ENCODE measurements at places on chromosomes 7 and 10.

- DNase-seq = no peak
Observed at GRCh38 chr7:100588438-100588837, 2.3 kb downstream of the FBXO24 start.

DNA sequence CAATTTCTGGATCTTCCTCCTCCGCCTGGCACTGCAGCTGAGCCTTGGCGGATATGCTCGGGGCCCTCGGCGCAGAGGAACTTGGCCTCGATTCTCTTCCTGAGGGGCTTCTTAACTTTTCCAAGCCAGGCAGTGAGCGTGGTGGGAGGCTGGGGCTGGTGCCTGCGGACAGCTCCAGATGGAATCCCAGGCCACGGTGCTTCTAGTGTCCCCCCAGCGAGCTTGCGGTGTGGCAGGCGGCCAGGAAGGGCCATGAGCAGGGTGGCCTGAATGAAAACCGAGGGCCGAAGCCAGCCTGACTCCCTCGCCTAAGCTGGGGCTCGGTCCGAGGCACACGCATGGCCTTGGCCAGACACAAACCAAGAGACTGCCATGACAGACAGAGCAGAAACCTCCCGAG is 31.3 kb downstream of the RCC1L start:
- DNase-seq = no peak

DNA sequence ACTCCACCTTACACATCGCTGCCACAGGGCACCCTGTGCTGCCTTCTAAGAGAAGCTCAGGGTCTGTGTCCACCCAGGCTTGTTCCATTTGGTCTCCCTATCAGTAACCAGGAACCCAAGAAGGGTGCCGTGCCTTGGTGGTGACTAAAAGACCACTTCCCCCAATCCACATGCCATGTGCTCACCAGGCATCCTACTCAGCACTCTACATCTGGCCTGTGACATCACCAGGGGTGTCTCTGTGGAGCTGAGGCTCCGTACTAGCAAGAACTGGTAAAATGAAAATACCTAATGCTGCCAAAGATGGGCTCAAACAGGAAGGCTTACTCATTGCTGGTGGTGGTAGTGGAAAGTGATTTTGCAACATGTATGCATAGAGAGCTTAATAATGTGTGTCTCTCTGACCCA is 19.0 kb upstream of the C10orf71 start:
- no peak for DNase-seq

DNA sequence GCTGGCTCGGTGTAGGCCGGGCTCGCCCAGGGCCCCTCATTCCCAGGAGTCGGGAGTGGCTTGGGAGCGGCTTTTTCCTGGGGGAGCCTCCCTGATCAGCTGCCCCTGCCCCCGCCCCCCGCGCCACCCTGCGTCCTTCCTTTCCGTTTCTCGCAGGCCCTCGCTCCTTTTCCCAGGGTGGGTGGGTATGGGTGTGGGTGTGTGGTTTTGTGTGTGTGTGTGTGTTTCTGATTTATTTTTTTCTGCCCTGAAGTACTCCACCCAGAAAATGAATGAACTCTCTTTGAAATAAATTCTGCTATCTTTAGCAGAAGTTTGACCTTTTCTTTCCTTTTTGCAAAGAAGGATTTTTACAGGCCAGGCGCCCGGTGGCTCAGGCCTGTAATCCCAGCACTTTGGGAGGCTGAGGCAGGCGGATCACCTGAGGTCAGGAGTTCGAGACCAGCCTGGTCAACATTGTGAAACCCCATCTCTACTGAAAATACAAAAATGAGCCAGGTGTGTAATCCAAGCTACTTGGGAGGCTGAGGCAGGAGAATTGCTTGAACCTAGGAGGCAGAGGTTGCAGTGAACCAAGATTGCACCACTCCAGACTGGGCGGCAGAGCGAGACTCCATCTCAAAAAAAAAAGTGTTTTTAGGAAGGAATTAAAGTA is 30.0 kb upstream of the AP5Z1 start:
- no peak for DNase-seq

- no peak for DNase-seq
Observed at GRCh38 chr7:42167206-42167605, 69.8 kb downstream of the GLI3 start.

DNA sequence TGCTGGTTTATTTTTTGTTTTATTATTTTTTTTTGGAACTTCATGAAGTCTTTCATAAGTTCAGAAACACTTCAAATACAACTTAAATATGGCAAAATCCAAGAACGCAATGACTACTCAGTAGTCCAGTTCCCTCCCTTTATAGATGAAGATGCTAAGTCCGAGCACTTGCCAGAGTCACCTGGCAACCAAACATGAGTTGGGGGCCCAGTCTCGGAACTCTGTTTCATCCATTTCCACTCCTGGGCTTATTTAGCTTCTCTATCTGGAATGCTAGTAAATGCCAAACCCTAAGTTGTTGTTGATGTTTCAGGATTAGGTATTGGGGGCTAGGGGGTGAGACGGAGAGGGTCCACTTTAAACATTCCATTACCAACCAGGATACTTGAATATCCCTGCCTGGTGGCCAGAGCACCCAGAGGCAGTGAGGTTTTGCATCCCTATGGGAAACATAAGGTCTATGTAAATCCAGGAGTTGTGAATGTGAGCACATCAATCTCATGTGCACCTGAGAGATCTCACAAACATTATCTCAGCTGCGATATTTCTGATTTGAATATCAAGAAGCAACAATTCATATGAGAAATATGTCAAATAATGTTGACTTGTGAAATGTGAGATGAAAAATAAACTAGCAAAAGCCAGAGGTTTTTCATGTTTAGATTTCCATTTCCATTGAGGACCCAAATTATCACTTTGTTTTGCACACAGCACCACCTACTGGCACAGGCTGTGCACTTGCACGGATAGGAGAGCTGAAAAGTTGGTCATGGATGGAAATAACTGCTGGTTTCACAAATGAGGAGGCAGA is 129.3 kb downstream of the PKD1L1 start:
- peak; percentile 34 for DNase-seq

- no peak for DNase-seq
Observed at GRCh38 chr10:96043893-96044715, 721 bp downstream of the CCNJ start.

GRCh38 chr10:114387784-114388183 is 16.5 kb downstream of the AFAP1L2 start:
- DNase-seq = no peak

DNA sequence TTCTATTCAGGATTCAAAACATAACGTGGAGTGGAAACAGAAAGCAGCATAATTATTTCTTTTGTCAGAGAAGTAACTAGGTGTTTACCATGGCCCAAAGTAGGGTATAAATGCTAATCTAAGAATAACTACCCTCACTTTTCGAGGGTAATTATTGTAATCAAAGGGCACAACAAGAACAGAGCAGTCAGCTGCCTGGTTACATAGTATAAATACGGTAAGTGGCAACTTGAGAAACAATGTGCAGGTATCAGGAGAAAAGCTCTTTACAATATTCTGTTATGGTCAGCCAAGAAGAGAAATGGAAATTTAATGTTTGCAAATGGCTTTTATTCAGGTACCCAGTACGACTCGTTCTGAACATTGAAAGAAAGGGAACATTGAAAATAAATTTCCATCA is 242.0 kb upstream of the NPY start:
- no peak for DNase-seq

- no peak for DNase-seq
Observed at GRCh38 chr10:91519899-91520514, 109.9 kb downstream of the HECTD2 start.
